WTC11 (cell line): ENCODE measurements at places on chromosomes 3 and 15. TPM values are rescaled to one million over a fixed set of nuclear protein-coding genes. Genes with fewer than 3 reads are reported as not detected.

Gene AHSG
- total RNA-seq, result 1.5 to 1.9 TPM (median 1.8 TPM) in 3 replicates

Gene IRAK2
- 0.71 to 1.4 TPM (median 0.73 TPM) in 3 replicates for total RNA-seq

Gene IFT80
- total RNA-seq, result 26.9 to 29.5 TPM (median 28.0 TPM) in 3 replicates

Gene CACNA2D2
- total RNA-seq, result 22.0 to 23.4 TPM (median 22.3 TPM) in 3 replicates

Gene CIB1
- 26.1 to 29.6 TPM (median 26.9 TPM) in 3 replicates for total RNA-seq

Gene TMEM212
- total RNA-seq, result not detected in 3 replicates

Gene MOBP
- total RNA-seq, result 0.13 to 0.39 TPM in 2 of 3 replicates, not detected in the other

DNA sequence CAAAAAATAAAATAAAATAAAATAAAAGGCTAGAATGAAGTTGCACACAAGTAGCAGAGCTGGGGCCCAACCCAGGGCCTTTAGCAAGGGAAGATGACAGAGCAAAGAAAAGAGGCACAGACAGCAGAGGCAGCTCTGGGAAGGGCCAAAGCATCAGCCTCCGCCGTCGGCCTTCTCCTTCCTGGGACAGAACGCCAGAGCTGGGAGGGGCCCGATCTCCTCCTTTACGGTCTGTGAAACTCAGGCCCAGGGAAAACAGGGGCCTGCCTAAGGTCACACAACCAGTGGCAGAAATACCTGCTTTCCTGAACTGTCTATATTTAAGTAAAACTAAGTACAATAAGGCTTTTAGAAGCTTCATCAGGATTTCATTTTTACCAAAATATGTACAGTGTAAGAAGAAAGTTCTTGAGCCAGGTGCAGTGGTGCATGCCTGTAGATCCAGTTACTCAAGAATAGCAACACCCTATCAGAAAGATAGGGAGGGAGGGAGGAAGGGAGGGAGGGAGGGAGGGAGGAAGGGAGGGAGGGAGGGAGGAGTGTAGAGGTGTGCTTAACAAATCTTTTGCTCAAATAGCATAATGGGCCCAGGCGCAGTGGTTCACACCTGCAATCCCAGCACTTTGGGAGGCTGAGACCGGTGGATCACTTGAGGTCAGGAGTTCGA lies 43.0 kb upstream of the MUC4 start:
- H3K4me3 ChIP-seq, result no peak overlapping the region
- H3K27ac ChIP-seq, result no peak overlapping the region
- no peak for DNase-seq

DNA sequence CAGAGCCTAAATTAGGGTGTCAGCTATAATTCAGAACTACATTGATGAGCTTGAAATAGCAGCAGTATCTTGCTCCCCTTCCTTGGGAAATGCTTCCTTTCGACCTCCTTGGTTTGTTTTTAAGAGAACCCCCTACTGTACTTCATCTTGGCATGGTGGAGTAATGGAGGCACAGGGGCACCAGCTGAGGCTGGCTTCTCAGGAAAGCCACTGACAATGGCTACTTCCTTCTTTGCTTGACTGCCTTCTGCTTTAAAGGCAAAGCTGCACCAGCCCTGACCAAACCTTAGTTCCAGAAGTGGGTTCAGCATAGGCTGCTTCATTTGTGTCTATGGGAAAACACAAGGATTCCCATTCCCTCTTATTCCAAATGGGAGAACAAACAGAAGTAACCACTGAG lies 1.5 kb upstream of the FBXL22 start:
- no peak for DNase-seq
- no peaks in the 10 kb centered on the region; the same call in none of the 2 replicates for H3K27me3 ChIP-seq
- H3K36me3 ChIP-seq, result peaks cover 14% of the 10 kb centered on the region
- no peak overlapping the region for H3K27ac ChIP-seq

DNA sequence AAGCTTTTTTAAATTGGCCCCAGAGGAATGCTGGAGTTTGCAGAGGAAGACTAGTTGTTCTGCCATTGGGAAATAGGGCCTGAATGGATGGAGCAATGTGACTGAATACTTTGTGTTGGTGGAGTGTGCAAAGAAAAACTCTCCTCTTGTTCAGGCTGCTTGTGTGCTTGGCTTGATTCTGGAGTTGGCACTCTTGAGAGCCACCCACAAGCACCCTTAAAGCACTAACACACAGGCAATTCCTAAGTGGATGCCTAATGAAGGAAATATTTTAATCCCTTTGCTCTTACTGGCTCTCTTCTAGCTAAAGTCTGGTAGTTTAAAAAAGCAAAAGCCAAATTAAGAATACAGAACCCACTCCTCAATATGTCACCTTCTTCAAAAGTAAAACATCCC lies 304.4 kb upstream of the C2CD4B start:
- H3K27me3 ChIP-seq, result no peaks in the 10 kb centered on the region
- H3K4me3 ChIP-seq, result no peak overlapping the region
- no peaks in the 10 kb centered on the region for H3K36me3 ChIP-seq
- H3K27ac ChIP-seq, result peak overlapping the region; percentile 83
- DNase-seq, result no peak

GRCh38 chr15:51935466-51936104 lies 36.0 kb downstream of the LEO1 start:
- H3K4me1 ChIP-seq, result peaks cover 4% of the 10 kb centered on the region
- H3K4me3 ChIP-seq, result peak overlapping the region; percentile 40
- DNase-seq, result no peak

DNA sequence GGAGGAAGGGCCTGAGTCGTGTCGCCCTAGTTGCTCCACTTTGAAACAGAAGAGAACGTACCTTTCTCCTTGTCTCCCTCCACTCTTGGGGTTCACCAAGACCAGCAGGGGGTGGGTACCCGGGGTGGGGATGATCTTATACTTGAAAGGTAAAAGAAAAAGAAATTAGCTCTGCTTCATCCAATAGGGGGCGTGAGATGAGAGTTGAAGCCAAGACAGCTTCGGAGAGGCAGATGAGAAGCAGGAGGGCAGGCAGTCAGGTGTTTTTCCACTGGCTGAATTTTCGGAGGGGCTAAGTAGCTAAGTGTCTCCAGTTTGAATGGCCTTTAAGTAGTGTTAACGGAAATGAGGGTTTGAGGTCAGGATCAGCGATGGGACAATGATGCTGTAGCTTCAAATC lies 100.4 kb downstream of the DGKG start:
- no peak overlapping the region for H3K27ac ChIP-seq
- H3K27me3 ChIP-seq, result no peaks in the 10 kb centered on the region
- peak; percentile 40 for DNase-seq
- no peak overlapping the region for H3K4me3 ChIP-seq
- no peaks in the 10 kb centered on the region for H3K36me3 ChIP-seq

GRCh38 chr15:25870938-25871337 lies 7.8 kb upstream of the ATP10A start:
- no peak overlapping the region for H3K27ac ChIP-seq
- H3K4me3 ChIP-seq, result no peak overlapping the region
- no peaks in the 10 kb centered on the region for H3K36me3 ChIP-seq
- DNase-seq, result no peak
- peaks cover 4% of the 10 kb centered on the region; the same call in 1 of the 2 replicates for H3K27me3 ChIP-seq

DNA sequence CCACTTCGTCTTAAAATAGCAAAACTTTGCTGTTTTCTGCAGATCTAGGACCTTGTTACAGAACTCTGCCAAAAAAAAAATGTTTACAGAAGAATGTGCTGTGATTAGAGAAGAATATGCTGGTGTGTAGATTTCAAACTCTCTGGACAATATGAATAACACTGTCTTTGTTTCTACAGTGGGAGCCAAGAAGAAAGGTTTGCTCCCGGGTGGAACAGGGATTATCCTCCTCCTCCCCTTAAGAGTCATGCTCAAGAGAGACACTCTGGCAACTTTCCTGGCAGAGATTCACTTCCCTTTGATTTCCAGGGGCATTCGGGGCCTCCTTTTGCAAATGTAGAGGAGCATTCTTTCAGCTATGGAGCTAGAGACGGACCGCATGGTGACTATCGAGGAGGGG lies 27.3 kb downstream of the RBM6 start:
- H3K4me3 ChIP-seq, result no peak overlapping the region
- H3K4me1 ChIP-seq, result peaks cover 5% of the 10 kb centered on the region
- H3K27me3 ChIP-seq, result no peaks in the 10 kb centered on the region
- H3K27ac ChIP-seq, result peak overlapping the region; percentile 24
- no peak for DNase-seq

DNA sequence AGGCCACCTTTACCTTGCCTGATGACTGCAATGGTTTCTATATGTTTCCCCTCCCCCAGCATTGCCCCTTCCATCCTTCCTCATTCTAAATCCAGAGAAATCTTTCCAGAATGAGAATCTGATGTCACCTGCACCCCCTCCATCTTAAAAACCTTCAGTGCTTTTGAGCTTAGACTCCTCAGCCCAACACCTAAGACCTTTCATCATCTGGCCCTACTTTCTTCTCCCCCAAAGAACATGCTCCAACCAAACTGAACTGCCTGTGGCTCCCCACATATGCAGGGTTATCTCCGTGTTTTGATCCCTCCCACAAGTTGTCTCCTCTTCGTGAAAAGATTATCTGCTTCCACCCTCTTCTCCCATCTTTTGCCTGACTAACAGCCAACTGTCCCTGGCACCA lies 27.3 kb downstream of the RFTN1 start:
- DNase-seq, result no peak
- peaks cover 94% of the 10 kb centered on the region for H3K27me3 ChIP-seq
- H3K4me3 ChIP-seq, result no peak overlapping the region
- peaks cover 5% of the 10 kb centered on the region for H3K36me3 ChIP-seq

DNA sequence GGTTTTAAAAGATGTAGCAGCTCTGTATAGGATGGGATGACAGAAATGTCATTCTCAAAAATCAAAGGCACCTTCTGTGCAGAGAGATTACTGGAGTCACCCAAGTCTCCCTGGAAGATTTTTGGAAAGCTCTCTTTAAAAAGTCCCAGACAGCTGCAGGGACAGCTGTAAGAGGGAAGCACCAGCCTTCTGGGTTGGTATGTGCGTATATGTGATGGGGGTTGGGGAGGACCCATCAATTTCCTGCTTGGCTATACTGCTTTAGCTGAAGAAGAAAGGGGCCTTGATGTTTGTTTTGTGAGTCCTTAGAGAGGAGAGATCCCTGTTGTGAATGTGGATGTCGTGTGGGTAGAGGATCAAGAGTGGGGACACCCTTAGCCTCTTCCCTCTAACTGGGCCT lies 5.4 kb upstream of the SEC11A start:
- peaks cover 28% of the 10 kb centered on the region for H3K4me1 ChIP-seq
- no peaks in the 10 kb centered on the region for H3K36me3 ChIP-seq
- H3K4me3 ChIP-seq, result no peak overlapping the region
- no peaks in the 10 kb centered on the region for H3K27me3 ChIP-seq

DNA sequence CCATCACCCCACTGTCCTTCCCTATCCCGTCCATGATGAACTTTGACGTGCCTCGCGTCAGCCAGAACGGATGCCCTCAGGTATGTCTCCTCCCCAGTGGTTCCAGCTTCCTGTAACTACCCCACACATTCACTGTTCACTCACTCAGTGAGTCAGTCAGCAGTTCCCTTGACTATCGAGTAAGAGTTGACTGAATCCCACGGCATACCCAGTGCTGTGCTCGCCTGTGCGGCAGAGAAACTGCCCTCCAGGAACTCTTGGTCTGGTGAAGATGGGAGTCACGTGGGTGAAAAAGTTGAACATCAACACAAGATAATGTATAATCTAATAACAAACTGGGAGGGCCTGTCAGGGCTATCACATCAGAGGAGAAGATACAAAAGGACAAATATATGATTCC lies 36.7 kb downstream of the CCDC33 start:
- no peak for DNase-seq
- no peaks in the 10 kb centered on the region for H3K36me3 ChIP-seq
- peaks cover 6% of the 10 kb centered on the region; the same call in 1 of the 2 replicates for H3K4me1 ChIP-seq
- no peak overlapping the region for H3K27ac ChIP-seq

GRCh38 chr3:118531816-118532215 lies 502.8 kb downstream of the IGSF11 start:
- H3K27me3 ChIP-seq, result no peaks in the 10 kb centered on the region
- DNase-seq, result no peak
- H3K36me3 ChIP-seq, result peaks cover 15% of the 10 kb centered on the region

GRCh38 chr15:67551207-67551743 lies 8.8 kb downstream of the MAP2K5 start:
- peaks cover 11% of the 10 kb centered on the region for H3K36me3 ChIP-seq
- H3K4me3 ChIP-seq, result no peak overlapping the region
- H3K27me3 ChIP-seq, result no peaks in the 10 kb centered on the region
- DNase-seq, result no peak

GRCh38 chr3:65330072-65330471 lies 642.3 kb upstream of the ADAMTS9 start:
- H3K4me3 ChIP-seq, result no peak overlapping the region
- no peaks in the 10 kb centered on the region for H3K36me3 ChIP-seq
- H3K27me3 ChIP-seq, result no peaks in the 10 kb centered on the region; the same call in 1 of the 2 replicates
- no peak overlapping the region for H3K27ac ChIP-seq
- H3K4me1 ChIP-seq, result peaks cover 13% of the 10 kb centered on the region

DNA sequence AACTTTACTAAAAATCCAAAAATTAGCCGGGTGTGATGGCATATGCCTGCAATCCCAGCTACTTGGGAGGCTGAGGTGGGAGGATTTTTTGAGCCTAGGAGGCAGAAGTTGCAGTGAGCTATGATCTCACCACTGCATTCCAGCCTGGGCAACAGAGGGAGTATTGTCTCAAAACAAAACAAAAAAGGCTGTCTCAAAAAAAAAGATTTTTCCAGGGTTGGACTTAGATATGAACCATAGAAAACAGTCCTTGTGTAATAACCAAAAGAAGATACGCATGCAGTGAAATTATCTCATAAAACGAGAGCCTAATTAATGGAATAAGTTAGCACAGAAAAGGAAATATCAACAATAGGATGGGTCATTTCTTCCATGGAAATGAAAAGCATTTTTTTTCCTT lies 320.4 kb upstream of the RASGRP1 start:
- no peak for DNase-seq
- no peaks in the 10 kb centered on the region; the same call in 1 of the 2 replicates for H3K27me3 ChIP-seq
- no peaks in the 10 kb centered on the region for H3K36me3 ChIP-seq
- H3K4me3 ChIP-seq, result no peak overlapping the region

- no peak overlapping the region for H3K4me3 ChIP-seq
- no peak for DNase-seq
- H3K27ac ChIP-seq, result no peak overlapping the region
- no peaks in the 10 kb centered on the region for H3K27me3 ChIP-seq
- peaks cover 9% of the 10 kb centered on the region for H3K36me3 ChIP-seq
Observed at GRCh38 chr3:64026346-64026745, 3.1 kb upstream of the PSMD6 start.

GRCh38 chr15:50110285-50110684 lies 8.7 kb downstream of the ATP8B4 start:
- H3K4me1 ChIP-seq, result no peaks in the 10 kb centered on the region
- H3K27me3 ChIP-seq, result no peaks in the 10 kb centered on the region
- H3K4me3 ChIP-seq, result no peak overlapping the region
- H3K27ac ChIP-seq, result no peak overlapping the region
- no peak for DNase-seq
- no peaks in the 10 kb centered on the region for H3K36me3 ChIP-seq

DNA sequence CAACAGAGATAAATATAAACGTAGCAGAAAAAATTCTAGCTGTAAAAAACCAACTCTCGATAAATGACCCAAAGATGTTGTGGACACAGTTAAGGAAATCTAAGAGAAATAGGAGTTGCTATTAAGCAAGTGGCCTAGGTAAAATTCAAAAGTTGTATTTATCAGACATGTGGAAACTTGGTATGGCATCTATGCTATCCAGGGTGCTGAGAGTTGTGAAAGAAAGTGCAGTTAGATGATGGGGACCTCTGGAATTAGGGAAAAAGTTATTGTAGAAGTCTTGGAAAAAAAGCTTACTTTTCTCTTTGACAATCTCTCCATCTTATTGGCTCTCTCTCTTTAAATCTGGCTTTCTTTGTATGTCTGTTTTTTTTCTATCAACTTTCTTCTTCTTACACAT lies 1090.9 kb downstream of the TBL1XR1 start:
- H3K27me3 ChIP-seq, result no peaks in the 10 kb centered on the region
- DNase-seq, result no peak
- no peak overlapping the region for H3K4me3 ChIP-seq
